ENCODE measurements at places on chromosomes 13 and 19. TPM values are rescaled to one million over a fixed set of nuclear protein-coding genes. Genes with fewer than 3 reads are reported as not detected.

DNA sequence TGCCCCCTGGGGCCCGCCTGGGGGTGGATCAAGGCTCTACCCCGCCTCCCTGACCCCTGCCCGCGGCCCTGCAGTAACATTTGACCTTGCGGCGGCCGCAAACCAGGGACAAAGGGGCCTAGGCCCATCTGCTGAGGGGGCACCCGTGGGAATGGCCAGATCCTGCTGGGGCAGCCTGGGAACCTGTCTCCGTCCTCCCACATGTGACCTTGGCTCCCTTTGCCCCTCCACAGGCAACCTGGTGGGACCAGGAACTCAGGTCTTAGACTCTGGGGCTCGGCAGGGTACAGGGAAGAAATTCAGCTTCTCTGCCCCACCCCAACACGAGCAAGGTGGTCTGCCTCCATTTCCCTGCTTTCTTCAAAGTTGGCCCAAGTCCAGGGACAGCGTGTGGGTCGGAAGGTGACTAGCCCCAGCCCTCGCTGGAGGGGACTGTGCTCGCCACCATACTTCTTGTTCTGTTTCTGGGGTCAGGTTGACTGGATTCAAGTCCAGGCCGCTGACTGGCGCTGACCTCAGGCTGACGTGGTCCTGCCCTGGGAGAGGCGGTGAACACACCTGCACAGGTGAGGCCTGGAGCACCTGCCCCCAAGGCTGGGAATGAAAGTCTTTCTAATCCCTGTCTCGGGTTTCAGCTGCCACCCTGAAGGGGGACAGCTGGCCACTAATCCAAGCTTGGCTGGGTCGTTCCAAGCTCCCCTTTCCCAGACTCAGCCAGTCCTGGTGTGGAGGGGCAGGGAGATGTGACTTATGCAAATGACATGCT is 2.5 kb upstream of the NR2F6 start:
- no peaks in the 10 kb centered on the region for H3K27me3 ChIP-seq
- H3K4me1 ChIP-seq = peaks cover 32% of the 10 kb centered on the region

GRCh38 chr19:58581227-58582141 is 8.3 kb upstream of the MZF1 start:
- H3K36me3 ChIP-seq = peaks cover 17% of the 10 kb centered on the region
- no peak overlapping the region for H3K4me3 ChIP-seq
- H3K4me1 ChIP-seq = peaks cover 17% of the 10 kb centered on the region
- H3K27ac ChIP-seq = peak overlapping the region; percentile 49
- peak; percentile 92 for DNase-seq

GRCh38 chr13:47553329-47553977 is 447.6 kb downstream of the SUCLA2 start:
- H3K27ac ChIP-seq = no peak overlapping the region
- H3K27me3 ChIP-seq = no peaks in the 10 kb centered on the region
- no peaks in the 10 kb centered on the region for H3K36me3 ChIP-seq
- DNase-seq = no peak
- no peaks in the 10 kb centered on the region for H3K4me1 ChIP-seq

Gene MAU2
- 39.1 TPM for total RNA-seq

Gene LGALS14
- not detected for total RNA-seq

DNA sequence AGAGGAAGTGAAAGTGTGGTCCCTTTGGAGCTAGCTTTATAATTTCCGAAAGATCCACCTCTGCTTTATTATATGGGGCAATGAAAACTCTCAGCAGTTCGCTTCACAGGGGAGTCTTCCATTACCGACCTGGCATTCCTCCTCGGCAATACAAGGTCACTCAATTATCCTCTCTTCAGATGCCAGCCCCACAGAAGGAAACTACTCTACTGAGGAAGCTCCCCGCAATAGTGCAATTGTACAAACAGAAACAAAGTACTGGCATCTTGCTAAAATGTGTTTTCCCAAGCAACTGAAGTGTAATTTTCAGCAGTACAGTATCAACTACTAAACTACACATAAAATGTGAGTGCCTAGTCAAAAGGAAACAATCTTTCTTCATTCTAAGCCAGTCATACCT is 702.0 kb downstream of the PCDH9 start:
- DNase-seq = no peak
- peaks cover 6% of the 10 kb centered on the region for H3K4me1 ChIP-seq
- no peak overlapping the region for H3K4me3 ChIP-seq
- no peak overlapping the region for H3K27ac ChIP-seq

Gene TRPC4
- total RNA-seq = 9.8 TPM

DNA sequence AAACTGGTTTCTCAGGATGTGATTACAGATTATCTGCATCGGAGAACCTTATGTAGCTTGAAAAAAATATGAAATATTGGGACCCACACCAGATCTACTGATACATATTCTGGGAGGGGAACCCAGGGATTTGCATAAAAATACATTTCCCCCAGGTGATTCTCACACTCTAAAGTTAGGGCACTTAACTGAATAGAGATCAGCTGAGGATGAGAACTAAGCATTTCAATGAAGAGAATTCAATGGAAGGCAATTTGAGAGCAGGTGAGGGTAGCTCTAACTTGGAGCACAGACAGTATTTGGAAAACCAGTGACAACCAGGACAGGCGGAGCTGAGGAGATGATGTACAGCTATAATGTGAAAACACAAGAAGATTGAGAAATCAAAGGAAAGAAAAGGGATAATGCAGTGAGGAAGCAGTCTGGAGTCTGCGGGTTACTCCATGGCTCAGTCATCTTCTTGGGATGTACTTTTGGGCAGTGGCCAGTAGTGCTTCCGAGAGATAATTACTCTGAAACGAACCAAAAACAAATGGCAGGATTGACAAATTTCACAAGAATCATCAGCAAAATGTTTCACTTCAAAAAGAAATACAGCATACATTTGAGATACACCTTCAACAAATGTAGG is 6.1 kb upstream of the OXGR1 start:
- H3K27me3 ChIP-seq = no peaks in the 10 kb centered on the region
- no peak overlapping the region for H3K27ac ChIP-seq
- no peak overlapping the region for H3K4me3 ChIP-seq
- H3K36me3 ChIP-seq = no peaks in the 10 kb centered on the region
- DNase-seq = no peak
- H3K4me1 ChIP-seq = no peaks in the 10 kb centered on the region

DNA sequence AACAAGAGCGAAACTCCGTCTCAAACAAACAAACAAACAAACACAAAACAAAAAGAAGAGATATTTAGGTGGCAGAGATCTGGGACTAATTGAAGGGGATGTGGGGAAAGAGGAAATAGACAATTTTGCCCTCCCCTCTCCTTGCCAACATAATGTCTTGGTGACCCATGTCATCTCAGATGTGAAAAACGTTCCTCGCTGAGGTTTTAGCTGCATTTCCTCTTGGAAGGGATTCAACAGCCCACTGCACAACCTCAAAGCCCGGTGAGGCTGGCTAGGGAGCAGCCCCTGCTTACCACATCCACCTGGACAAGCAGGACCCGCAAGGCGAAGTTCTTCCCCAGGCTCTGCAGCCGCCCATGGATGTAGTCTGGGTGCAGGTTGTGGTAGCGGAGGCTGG is 4.9 kb downstream of the ERCC1 start:
- H3K27ac ChIP-seq = no peak overlapping the region
- H3K36me3 ChIP-seq = peaks cover 47% of the 10 kb centered on the region
- DNase-seq = no peak
- no peaks in the 10 kb centered on the region for H3K27me3 ChIP-seq

- H3K27ac ChIP-seq = no peak overlapping the region
- peaks cover 12% of the 10 kb centered on the region for H3K36me3 ChIP-seq
- H3K4me1 ChIP-seq = no peaks in the 10 kb centered on the region
- no peak overlapping the region for H3K4me3 ChIP-seq
- H3K27me3 ChIP-seq = no peaks in the 10 kb centered on the region
Observed at GRCh38 chr19:33806434-33806881, 9.8 kb downstream of the KCTD15 start.

Gene ZNF229
- total RNA-seq = 11.8 TPM

Gene LCP1
- total RNA-seq = 0.59 TPM

GRCh38 chr13:113742000-113742441 is 17.0 kb upstream of the TMEM255B start:
- no peak overlapping the region for H3K27ac ChIP-seq
- DNase-seq = peak; percentile 96
- H3K4me1 ChIP-seq = peaks cover 9% of the 10 kb centered on the region
- peaks cover 18% of the 10 kb centered on the region for H3K27me3 ChIP-seq

Gene DLL3
- not detected for total RNA-seq

Gene NAPA
- total RNA-seq = 95.9 TPM

GRCh38 chr13:37442996-37443395 is 155.6 kb downstream of the POSTN start:
- H3K4me3 ChIP-seq = no peak overlapping the region
- H3K27me3 ChIP-seq = no peaks in the 10 kb centered on the region
- no peak for DNase-seq
- peaks cover 25% of the 10 kb centered on the region for H3K4me1 ChIP-seq

DNA sequence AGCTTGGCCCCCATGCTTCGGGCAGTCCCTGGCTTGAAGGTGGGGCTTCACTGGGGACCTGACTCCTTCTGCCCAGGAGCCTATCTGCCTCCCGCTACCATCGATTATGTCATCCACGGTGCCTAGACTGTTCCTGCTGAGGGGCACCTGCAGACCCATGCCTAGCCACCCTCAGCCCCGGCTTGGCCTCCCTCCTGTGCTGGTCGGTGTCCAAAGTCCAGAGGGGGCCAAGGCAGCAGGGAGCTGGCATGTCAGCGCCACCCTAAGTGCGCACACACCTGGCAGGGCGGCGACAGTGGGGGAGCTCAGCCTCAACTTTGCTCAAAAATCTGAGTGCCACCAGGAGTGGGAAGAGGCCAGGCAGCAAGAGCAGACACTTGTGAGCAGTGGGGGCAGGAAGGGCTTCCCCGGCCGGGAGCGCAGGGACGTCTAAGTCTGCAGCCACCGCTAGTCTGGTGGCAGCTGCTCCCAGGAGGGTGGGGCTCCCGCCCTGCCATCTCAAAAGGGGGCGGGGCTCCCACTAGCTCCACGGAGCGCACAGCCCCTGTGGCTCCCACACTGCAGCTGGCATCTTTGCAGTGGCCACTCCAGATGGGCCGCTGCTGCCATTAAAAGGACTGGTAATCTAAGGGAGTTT is 13.5 kb upstream of the URAD start:
- no peak overlapping the region for H3K4me3 ChIP-seq
- H3K36me3 ChIP-seq = no peaks in the 10 kb centered on the region
- H3K27me3 ChIP-seq = no peaks in the 10 kb centered on the region
- no peak for DNase-seq

DNA sequence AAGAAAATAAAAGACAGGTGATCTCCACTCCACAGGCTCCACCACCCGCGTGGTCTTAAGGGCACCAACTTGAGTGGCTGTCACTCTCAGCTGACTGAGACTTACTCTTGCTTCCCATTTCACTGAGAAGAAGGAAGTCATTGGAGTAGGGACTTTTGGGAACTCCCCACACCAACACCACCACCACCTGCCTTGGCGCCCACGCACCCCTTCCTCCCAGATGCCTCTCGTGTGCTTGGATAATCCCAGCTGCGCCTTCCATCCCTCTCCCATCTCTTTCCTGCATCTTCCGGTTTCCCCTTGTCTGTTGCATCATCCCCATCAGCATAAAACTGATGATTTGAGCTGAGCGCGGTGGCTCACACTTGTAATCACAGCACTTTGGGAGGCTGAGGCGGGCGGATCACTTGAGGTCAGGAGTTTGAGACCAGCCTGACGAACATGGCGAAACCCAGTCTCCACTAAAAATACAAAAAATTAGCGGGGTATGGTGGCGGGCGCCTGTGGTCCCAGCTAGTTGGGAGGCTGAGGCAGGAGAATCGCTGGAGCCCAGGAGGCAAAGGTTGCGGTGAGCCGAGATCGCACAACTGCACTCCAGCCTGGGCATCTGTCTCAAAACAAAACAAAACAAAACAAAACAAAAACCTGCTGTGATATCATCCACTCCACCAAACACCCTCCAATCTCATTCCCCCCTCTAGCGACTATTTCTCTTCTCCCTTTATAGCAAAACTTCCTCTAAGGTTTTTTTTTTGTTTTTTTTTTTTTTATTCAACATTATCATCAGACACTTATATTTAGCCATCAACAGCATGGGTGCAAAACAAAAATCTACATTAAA is 25.5 kb downstream of the AP2S1 start:
- DNase-seq = peak; percentile 6
- H3K36me3 ChIP-seq = no peaks in the 10 kb centered on the region
- H3K4me3 ChIP-seq = no peak overlapping the region

GRCh38 chr19:47492137-47492533 is 8.1 kb upstream of the KPTN start:
- no peak overlapping the region for H3K27ac ChIP-seq
- no peak overlapping the region for H3K4me3 ChIP-seq
- DNase-seq = no peak
- no peaks in the 10 kb centered on the region for H3K4me1 ChIP-seq
- no peaks in the 10 kb centered on the region for H3K27me3 ChIP-seq

Gene CEACAM8
- total RNA-seq = not detected
